ENCODE measurements at places on chromosomes 2 and 18.

- no peak for DNase-seq
Observed at GRCh38 chr18:59109375-59109774, 30.3 kb upstream of the SEC11C start.

DNA sequence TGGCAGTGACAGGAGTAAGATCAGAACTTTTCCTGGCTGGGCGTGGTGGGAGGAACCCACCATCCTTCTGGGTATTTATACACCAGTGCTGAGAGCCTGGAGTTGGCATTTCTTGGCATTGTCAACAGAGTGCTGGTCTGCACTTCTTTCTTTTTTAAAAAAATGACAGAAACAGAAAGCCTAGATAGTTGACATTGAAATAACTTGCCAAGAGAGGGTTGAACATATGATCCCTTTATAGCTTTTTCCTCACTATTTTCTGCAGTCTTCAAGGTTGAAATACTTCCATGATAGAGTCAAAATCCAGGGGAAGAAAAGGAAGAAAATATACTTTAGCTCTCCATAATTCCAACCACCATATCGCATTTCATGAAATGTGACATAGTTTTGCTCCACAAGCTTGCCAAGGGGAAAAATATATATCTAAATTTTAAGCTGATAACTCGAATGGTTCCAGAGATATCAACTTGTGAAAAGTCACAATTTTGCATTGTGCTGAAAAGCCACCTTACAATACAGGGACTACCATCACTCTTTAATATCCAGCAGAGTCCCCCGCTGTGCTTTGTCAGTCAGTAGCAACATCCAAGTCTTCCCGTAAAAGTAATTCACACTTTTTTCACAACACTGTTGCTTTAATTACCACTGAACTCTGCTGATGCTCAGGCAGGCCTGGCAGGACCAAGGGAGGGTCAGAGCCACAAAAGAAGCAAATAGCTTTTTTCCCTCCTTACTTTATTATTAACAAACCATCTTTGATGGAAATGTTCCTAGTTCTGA, 764.9 kb upstream of the FANCL start:
- DNase-seq = no peak

DNA sequence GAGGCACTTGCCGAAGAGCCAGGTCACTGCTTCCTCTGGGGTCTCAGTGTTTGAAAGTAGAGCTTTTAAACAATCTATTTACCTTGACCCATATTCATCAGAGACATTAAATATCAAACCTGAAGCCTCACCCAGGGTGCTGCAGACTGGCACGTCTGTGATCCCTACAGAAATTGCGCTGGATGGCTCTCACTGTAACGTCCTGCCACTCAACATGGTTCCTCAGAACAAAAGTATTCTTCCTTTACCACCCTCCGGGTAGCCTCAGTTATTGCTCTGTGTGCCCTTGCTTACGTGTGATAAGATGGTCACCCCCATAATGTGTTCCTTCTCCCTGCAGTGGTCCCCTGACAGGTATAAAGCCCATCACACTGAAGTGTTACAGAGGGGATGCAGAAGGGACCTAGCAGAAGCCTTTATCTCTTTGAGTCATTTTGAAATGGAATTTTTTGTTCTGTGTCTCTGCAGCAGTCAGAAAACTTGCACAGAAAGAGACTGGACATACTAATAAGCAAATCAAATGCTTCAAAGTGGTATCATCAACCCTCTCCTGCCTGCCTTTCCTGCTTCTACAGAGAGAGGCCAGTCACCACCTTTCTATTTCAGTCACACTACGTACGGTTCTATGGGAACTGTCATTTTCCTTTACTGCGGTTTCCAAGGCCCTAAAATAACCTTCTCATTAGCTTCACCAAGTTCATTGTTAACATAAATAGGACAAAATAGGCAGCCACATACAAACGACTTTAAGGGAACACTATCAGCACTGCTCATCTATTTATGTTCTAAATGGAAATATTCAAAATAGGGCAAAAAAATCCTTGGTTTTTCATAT, 86.8 kb downstream of the METTL8 start:
- no peak for DNase-seq

DNA sequence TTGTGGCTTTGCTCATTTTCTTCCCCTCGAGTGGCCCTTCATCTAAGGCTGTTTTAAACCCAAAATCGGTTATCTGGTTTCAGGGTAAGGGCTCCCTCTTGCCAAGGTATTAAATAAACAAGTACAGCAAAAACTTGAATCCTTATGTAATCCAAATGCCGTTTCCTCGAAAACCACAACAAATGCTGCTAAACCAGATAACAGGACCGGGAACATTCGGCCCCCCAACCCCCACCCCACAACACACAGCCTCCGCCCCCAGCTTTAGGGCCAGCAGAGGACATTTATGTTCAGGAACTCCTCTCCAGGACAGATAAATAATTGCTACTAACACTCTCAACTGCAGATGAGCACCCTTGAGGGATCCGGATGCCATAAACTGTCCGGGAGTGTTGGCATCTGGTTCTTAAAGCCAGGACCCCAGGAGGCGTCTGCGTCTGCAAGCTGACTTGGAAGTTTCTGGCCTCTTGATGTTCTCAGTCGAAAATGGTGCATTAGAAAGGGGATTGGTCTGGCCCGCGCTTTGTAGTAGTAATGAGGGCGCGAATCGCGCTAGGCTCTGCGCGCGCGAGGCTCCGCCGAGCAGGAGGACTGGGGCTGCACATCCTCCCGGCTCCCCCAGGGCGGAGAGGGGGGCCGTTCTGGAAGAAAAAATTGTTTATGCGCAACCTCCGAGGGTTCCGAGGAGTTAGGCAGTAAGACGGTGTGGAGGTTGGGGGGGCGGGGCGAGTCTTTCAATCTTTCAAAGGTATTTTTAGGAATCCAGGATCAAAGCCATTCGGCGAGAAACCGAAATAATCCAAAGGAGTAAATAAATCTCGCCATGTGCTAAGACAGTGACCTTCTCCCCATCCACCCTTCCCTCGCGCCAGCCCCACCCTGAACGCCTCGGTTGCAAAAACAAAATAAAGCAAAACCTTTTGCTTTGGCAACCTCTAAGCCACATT, 3.9 kb upstream of the ID2 start:
- no peak for DNase-seq

- no peak for DNase-seq
Observed at GRCh38 chr2:181281206-181281832, 175.9 kb upstream of the ITGA4 start.

- no peak for DNase-seq
Observed at GRCh38 chr2:241261628-241262027, 53.8 kb downstream of the HDLBP start.

GRCh38 chr2:88624477-88624876, 2.8 kb downstream of the EIF2AK3 start:
- no peak for DNase-seq

- no peak for DNase-seq
Observed at GRCh38 chr18:3966642-3967358, 488.3 kb downstream of the DLGAP1 start.

- DNase-seq = no peak
Observed at GRCh38 chr2:143730155-143730952, 601.1 kb downstream of the ARHGAP15 start.

DNA sequence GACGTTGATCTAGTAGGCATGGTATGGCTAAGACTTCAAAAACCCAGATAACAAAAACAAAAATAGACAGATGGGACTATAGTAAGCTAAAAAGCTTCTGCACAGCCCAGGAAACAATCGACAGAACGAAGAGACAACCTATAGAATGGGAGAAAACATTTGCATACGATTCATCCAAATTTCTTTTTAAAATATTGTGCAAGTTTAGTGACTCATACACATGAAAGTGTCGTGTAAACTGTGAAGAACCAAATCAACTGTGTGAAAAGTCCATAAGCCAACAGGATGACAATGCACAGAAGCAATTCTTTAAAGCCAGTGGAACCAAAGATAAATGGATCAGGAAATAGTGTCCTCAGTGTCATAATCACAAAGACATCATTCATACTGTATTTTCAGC, 671.1 kb downstream of the RNF144A start:
- DNase-seq = no peak

DNA sequence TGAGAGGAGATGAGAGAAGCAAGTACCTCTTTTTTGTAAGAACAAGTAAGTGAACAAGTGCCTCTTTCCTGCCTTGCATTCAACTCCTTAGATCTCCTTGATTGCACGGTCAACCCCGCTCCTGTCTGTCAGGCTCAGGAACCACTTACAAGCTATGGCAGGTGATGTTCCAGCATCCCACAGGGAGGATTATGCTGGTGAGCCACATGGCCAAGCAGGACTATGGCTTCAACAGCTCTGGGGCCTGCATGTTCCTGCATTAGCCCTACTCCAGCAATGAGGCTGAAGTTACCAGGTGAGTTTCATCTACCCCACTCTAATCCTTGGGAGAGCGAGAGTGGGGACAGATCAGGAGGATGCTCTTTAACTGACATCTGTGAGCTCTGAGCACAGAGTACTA, 29.5 kb downstream of the TTC32 start:
- DNase-seq = no peak

- no peak for DNase-seq
Observed at GRCh38 chr18:10397004-10397403, 57.4 kb upstream of the APCDD1 start.

All from stimulated activated CD4-positive, alpha-beta T cell treated with anti-CD3 and anti-CD28 coated beads, Interleukin-1b, Interleukin-23, amount 100 ng/mL, for 1 hour (primary cell).